Epithelial cell of proximal tubule (primary cell): ENCODE measurements at places on chromosomes 6 and 20.

DNA sequence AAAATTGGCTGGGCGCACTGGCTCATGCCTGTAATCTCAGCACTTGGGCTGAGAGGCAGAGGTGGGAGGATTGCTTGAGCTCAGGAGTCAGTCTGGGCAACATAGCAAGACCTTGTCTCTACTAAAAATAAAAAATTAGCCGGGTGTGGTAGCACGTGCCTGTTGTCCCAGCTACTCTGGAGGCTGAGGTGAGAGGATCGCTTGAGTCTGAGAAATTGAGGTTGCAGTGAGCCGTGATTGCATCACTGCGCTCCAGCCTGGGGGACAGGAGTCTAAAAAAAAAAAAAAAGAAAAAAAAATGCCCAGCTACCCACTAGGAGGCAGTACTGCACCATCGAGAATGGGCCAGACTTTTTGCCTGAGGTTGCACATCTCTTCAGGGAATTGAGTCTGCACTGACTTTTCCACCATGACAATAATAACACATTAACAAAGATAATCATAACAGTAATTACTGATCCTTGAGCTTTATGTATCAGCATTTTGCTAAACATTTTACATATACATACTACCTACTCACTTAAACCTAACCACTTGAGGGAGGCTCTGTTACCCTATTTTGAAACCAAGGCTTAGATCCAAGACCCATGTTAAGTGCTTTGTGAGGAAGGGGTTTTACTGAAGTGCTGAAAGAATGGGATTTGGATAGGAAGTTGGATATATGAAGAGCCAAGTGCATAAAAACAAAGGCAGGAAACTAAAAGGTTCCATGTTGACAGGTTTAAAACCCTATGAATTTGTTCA, 21.0 kb downstream of the SRSF3 start:
- no peak for DNase-seq

- no peak for DNase-seq
Measured at GRCh38 chr6:124008000-124008987, 204.6 kb downstream of the NKAIN2 start.

GRCh38 chr6:21856844-21857243, 263.3 kb downstream of the SOX4 start:
- DNase-seq = no peak

GRCh38 chr6:19032591-19033295, 645.6 kb downstream of the RNF144B start:
- DNase-seq = no peak

- DNase-seq = no peak
Measured at GRCh38 chr20:61521687-61522420, 269.8 kb downstream of the CDH4 start.

DNA sequence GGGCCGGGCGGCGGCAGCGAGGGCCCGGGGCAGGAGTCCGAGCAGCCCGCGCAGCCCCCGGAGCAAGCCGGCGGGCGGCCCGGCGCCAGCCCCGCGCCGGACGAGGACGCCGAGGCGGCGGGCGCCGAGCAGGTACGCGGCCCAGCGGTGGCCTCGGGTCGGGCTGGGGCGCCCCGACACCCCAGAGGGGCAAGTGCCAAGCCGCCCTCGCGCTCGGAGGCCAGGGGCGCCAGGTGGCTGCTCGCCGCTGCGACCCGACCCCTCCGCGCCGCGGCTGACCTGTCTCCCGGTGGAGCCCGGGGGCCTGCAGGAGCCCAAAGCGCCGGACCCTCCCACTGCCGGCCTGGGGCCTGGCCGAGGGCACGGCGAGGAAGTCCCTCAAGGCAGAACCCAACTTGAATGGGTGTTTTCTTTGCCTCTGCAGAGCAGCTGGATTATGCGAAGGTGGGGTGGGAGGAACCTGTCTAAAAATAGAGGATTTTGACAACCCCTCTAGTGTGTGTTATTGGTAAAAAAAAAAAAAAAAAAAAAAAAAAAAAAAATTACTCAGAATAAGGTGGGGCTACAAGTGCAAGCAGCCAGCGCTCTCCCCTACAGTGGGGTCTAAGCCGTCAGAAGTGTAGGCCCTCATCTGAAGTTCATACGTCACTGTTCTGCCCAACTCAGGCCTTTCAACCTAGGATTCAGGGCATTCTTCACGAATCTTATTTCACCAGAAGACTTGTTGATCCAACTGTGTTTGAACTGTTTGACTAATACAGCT, 609 bp downstream of the OGFRL1 start:
- DNase-seq = no peak

DNA sequence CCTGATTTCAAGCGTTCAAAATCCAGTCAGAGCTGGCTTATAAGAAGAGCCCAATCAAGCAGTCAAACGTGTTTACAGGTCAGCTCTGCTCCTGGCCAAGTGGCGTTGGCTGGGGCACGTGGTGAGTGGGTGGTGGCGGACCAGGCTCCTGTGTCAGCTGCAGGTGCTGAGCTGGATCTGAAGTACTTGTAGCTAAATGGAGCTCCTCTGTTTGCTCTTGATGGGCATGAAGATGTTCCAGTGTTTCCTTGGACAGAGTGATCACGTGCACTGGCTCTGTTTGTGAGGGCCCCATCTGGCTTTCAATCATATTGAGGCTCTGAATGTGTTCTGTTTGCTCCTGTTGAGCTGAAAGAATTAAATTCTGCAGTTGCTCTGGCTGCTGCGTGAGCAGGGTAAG, 10.2 kb upstream of the MICAL1 start:
- no peak for DNase-seq

GRCh38 chr20:63433351-63433750, 39.1 kb downstream of the KCNQ2 start:
- no peak for DNase-seq

DNA sequence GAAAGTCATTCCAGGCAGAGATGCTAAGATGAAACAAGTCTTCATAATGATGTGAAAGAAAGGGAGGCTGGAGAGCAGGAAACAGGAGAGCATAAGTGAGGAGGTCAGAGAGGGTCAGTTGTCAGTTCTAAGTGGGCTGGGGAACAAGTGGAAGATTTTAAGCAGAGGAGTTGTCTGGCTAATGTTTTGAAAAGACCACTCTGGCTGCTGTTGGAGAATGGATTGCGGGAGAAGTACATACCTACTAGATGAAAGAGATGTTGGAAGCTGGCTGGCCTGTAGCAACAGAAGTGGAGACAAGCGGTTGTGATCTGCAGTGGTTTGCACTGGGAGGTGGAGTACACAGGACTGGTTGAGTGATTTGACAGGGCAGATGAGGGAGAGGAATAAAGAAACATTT, 10.1 kb downstream of the SLC35F1 start:
- DNase-seq = no peak

DNA sequence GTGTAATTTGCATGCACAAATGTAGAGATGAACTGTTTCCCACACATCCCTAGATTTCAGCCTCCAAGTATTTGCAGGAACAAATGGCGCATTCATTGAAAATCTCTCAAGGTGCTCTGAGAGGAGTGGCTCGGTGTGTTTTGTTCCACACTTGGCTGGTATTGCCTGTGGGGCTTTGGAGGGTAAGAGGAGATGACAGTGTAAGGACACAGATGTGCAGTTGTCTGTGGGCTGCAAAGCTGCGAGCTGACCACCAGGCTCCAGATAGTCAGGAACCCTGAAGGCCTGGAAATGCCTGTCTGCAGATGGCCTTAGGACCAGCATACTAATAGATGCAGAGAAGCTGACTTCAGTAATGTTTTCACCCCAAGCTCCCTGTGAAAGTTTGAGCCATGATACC, 57.7 kb upstream of the PBOV1 start:
- DNase-seq = no peak

DNA sequence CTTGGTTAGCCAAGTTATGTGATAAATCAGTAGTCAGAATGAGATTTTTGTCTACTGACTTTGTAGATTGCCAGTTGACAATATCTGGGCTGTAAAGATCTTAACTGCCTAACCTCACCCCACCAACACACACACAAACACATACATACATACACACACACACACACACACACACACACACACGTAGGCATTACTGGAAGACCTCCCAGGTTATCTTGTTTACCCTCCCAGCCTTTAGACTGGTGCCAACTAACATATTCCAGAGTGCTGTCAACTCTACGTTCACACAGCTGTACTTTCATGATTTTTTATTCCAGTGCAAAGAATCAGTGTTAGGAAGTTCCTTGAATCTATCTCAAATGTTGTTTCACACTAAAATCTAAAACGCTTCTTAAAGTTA, 38.9 kb downstream of the BMP5 start:
- no peak for DNase-seq

DNA sequence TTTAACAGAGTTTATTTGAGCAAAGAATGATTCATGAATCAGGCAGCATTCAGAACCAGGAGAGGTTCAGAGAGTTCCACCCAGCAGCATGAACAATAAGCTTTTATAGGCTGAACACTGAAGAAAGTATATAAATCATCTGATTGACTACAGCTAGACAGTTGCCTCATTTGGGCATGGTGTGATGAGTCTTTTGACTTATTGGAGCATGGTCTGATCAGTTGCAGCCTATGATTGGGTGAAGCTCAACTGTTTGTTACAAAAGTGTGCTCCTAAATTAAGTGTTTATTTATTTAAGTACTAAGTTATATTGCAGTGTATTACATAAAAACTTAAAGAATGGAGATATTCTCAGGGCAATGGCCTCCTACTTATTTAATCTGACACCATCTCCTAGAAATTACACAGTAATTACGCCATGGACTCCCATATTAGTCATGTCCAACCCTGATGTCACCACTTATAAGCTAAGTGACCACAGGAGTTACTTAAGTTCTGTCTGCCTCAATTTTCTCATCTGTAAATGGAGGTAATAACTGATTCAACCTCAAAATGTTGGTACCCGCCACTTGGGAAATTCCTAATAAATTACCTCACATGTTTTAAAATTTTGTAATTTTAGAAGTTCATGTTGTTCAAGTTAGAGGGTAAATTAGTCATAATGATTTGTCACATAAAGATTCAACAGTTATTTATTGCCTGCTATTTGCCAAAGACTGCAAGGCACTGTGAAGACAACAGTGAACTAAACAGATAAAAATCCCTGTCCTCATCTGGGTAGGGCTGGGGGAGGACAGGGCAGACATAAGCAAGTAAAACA, 15.2 kb upstream of the ROS1 start:
- no peak for DNase-seq

DNA sequence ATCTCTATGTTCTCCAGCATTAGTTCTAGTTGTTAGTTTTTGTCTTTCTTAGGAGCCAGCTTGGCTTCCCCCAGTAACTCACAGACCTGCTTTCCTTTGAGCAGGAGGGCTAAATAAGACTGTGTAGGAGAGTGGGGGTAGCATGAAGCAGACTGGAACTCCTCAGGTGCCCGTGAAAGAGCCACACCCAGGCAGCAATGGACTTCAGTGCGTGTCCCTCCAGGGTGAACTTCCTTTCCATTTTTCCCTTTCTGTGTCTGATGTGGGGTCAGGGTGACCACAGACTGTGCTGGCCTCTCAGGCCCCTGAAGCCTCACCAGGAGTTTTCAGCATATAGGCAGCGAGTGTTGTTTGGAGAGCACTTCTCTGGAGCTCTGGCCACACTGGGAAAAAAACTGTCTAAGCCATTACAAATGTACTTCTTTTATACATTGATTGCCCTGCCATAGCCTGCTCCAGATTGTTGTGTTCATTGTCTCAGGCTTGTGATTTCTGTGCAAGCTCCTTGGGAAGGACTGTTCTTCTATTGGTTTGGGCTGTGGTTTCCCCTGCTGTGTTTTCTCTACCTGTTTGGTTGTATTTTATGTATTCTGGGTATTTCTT, 55.7 kb downstream of the SH3BGRL2 start:
- DNase-seq = no peak
